ENCODE measurements at places on chromosomes 7 and 10.

GRCh38 chr10:100986952-100987684, at the start of the genes MRPL43 and TWNK:
Gene MRPL43, minus strand, starts transcription at chr10:100987497. Its CDS starts 54 bp downstream, at chr10:100987443.
Gene TWNK, plus strand, starts transcription at chr10:100987543. Its CDS starts 668 bp downstream, at chr10:100988211.
- DNase-seq, result peak; percentile 72

DNA sequence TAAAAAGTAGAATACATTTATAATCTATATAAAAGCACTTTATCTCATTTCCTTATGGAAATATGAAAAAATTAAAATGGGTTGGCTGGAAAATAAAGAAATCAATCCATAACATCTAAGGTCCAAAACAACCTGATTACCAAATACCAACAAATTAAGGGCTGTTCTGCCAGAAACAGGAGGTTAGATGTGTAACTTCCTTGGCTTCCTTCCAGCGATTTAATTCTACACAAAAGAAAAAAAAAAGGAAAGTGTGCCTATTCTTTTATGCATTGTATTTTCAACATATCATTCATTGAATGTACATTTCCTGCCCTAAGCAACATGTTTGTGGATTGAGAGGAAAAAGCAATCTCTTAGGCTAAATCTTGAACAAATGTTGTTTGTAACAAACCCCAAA, 36.2 kb upstream of the USP6NL start:
- DNase-seq, result no peak

DNA sequence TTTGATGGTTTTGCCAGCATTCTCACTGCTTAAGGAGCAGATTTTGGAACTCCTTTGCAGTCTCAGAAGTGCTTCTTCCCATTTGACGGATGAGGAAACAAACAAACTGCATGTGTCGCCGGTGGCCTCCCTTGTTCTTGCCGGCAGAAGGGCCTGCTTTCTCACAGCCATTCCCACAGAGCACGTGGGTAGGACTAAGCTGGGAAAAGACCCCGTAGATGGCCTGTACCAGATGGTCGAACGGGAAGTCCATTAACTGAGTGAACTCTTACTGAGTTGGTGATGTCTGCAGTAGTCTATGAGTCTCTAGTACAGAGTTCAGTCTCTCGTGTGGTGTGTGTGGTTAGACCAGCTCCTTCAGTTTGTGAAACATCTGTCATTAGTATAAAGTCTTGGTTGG, 131.9 kb downstream of the TRRAP start:
- DNase-seq, result no peak

DNA sequence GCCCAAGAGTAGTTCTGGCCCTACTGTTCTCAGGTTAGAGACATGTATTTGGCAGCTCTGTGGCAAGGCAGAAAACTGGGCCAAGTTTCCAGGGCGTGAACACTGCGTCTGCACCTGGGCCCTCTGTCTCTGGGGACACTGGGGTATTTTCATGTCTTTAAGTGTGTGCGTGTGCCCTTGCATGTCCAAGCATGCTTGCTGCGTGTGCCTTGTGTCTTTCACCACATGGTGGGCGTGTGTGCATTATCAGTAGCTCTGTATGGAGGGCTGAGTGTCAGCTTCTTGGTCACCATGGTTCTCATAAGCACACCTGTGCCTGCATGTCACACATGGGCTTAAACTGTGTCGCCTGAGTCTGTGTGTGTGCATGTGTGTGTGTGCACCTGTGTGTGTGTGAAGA, 69.3 kb downstream of the HIPK2 start:
- no peak for DNase-seq

- DNase-seq, result no peak
Measured at GRCh38 chr10:17984056-17984455, 32.3 kb downstream of the SLC39A12 start.

DNA sequence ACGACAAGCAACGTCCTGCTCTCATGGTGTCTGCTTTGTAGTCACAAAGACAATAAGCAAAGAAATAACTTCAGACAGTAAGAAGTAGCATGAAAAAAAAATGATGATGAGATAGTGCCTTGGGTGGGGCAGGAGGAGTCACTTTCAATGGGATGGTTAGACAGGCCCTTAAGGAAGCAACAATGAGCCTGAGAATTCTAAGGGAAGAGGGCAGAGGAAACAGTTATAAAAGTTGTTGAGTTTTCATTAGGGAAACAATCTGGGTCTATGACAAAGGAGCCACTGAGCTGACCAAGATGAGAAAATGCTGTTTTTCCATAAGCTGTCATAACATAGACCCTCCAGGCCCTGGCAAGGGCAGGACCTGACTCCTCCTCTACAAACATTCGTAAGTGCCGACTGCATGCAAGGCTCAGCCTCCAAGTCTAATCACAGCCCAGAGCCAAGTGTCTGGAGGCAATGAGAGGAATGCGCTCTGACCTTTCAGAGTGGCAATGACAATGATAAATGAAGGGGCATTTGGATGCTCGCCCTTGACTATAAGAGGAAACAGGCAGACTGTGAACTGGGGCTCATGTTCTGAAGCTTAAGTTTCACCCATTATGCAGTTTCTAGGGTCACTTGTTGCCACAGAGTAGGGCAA, 43.7 kb downstream of the PPP1R3C start:
- no peak for DNase-seq

- no peak for DNase-seq
Measured at GRCh38 chr7:29322023-29322712, 127.6 kb downstream of the CHN2 start.

GRCh38 chr10:84659497-84660439, 331.4 kb downstream of the CCSER2 start:
- no peak for DNase-seq

- DNase-seq, result no peak
Measured at GRCh38 chr7:126659124-126659523, 593.6 kb downstream of the GRM8 start.

GRCh38 chr10:79353726-79354125, 6.5 kb downstream of the PPIF start:
- DNase-seq, result no peak

DNA sequence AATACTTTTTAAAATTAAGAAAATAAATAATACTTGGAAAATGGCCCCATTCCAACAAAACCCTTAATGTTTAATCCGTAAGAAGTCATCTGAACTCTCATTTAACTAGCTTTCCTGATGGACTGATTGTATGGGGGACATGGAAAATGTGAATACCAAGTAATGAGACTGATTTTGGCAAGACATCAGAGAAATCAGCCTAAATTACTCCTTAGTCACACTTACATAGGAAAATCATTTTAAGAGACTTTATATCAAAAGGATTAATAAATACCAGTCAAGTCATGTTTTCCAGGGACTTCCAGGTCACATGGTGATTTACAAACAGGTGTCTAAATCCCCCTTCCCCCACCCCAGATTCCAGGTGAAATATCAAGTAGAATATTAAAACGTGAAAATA, 58.2 kb downstream of the GRM8 start:
- no peak for DNase-seq

DNA sequence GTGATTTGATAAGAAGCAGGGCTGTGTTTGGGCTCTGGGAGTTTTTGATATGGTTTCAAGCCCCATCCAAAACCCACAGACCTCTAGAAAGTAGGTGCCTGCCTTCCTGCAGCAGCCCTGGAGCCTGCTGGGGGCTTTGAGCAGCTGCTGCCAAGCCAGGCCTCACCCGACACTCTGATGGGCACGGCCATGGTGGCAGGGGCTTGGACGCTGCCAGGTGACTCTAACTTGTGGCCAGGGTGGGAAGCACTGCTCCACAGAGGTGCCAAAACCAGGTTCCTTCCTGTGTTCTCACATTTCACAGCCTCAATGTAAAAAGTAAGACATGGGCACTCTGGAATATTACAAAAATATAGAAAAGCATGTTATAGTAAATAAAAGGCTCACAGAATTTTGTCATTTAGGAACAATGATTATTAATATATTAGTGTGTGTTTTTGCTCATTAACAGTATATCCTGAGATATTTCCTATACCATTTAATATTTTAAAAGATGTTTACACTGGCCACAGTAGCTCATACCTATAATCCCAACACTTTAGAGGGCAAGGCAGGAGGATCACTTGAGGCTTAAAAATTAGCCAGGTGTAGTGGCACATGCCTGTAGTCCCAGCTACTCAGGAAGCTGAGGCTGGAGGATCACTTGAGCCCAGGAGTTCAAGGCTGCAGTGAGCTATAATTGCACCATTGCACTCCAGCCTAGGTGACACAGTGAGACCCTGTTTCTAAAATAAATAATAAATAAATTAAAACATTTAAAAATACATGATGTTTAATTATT, 95.1 kb downstream of the EGFR start:
- DNase-seq, result no peak

DNA sequence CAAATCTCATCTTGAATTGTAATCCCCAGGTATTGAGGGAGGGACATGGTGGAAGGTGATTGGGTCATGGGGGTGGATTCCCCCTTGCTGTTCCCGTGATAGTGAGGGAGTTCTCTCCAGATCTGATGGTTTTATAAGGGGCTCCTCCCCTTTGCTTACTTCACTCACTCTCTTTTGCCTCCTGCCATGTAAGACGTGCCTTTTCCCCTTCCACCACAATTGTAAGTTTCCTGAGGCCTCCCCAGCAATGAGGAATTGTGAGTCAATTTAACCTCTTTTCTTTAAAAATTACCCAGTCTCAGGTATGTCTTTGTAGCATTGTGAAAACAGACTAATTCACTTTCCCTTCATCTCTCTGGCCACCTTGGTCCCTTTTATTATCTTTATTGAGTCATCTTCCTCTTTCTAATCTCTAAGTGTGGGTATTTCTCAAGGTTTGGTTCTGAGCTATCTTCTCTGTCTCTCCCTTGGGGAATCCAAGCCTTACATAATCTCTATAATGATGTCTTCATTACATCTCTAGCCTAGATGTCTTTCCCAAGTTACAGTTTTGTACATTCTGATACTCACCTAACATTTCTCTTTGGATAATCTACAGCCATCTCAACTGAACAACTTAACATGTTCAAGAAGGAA, 99.1 kb upstream of the JCAD start:
- no peak for DNase-seq

DNA sequence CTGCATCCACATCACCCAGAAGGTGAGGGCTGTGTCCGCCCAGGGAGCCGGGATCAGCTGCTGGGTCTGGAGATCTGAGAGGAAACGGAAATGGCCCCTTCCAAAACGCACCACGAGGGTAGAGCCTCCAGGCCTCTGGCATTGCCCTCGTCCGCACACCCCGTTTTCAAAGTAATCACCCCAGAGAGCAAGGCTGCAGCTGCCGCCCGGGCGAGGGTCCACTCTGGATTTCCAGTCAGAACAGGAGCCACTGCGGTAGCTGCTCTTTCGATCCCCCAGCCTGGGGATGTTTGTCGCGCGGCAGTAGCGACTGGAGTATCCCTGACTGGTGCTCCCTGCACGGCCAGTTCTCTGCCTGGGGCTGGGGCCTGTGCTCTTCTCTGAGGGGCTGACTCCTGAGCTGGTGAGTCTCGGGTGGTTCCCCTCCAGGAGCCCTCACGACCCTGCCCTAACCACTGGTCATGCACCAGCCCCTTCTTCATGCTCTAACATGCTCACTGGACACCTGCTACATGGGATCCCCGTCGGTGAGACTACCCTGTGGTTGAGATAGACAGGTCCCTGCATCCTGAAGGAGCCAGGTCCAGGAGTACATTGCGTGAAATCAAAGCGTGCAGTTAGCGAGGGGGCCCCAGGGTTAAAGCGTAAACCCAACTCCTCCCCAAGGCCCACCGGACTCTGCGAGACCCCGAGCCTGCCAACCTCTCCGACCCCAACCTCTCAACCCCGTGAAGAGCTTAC, 99.2 kb downstream of the FOXL3 start:
- no peak for DNase-seq

- DNase-seq, result no peak
Measured at GRCh38 chr7:50553973-50554372, 11.2 kb downstream of the DDC start.

- no peak for DNase-seq
Measured at GRCh38 chr10:75000748-75001321, 110.6 kb upstream of the SAMD8 start.

DNA sequence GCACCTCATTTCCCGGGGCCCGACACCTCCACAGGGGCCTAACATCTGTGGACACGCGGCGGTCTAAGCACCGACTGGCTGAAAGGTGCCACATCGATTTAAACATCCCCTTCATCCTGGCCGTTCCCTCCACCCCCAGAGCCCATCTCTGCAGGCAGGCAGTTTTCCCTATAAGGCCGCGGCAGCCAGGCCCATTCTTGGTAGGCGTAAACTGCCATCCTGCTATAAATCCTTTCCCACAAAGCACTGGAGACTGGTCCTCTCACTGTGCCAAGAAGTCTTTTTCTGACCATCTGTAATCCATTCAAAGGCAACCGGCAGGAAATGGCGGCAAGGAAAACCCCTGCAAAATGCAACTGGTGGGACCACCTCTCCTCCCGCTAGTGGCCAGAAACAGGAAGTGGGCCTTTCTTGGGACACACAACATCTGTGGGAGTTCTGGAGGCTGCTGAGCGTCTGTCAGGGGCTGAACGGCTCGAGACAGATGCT, 22.4 kb downstream of the ATXN7L1 start:
- DNase-seq, result no peak

- DNase-seq, result peak; percentile 34
Measured at GRCh38 chr7:94907026-94907810, at the start of gene PPP1R9A. Gene PPP1R9A, plus strand, starts transcription at chr7:94907594. Its CDS starts 2,520 bp downstream, at chr7:94910114.

DNA sequence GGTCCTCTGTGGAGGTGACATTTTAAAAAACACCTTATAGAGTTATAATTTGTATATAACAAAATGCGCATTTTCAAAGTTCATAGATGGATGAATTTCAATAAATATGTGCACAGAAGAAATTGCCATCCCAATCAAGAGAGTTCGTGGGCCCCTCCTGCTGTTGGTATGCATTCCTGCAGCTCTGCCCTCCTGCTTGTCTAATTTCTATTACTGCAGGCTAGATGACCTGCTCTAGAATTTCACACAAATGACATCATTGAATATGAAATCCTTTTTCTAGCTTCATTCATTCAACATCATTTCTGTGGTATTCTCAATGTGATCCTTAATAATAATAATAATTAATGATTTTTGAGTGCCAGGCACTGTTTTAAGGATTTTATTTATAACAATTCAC, 348.2 kb downstream of the SDK1 start:
- no peak for DNase-seq

GRCh38 chr7:7882888-7883287, 85.7 kb upstream of the GLCCI1 start:
- DNase-seq, result no peak

- no peak for DNase-seq
Measured at GRCh38 chr10:2980791-2981360, 86.5 kb upstream of the PFKP start.

DNA sequence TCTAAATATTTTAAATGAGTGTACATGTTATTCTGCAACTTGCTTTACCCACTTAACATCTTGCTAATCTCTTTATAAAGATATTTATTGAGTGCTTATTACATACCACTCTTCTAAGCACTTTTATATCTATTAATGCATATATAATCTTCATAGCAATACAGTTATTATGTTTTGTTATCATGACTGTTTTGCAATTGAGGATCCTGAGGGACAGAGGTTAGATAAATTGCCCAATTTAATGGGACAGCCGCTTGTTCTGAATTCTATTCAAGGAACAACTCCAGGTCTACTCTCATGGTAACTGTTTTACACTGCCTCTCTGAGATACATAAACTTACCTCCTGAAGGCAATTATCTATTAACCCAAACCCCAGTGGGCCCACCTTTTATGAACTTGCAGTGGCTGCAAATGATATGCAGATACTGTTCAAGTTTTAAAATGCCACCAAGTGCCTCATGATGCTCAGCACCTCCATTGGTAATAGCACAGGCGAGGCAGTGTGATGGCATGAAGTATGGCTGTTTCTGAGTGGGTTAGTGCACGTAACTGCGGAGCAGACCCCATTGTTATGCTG, 60.5 kb downstream of the PON1 start:
- no peak for DNase-seq

Data from SHP77 (cell line).